ENCODE measurements at places on chromosomes 7 and 10. TPM values are rescaled to one million over a fixed set of nuclear protein-coding genes. Genes with fewer than 3 reads are reported as not detected.

NEUROG3 gene
- not detected for polyA plus RNA-seq

OR2A1 gene
- polyA plus RNA-seq: 0.08 TPM

TMEM196 gene
- 0.04 TPM for polyA plus RNA-seq

SLC16A9 gene
- 4.1 TPM for polyA plus RNA-seq

ARMC3 gene
- polyA plus RNA-seq: not detected

GPR37 gene
- 22.3 TPM for polyA plus RNA-seq

MYL10 gene
- 28.4 TPM for polyA plus RNA-seq

SAMD8 gene
- 13.1 TPM for polyA plus RNA-seq

TEX36 gene
- polyA plus RNA-seq: not detected

ARHGEF35 gene
- polyA plus RNA-seq: 3.5 TPM

GPR15LG gene
- not detected for polyA plus RNA-seq

HMX2 gene
- not detected for polyA plus RNA-seq

ALOX5 gene
- not detected for polyA plus RNA-seq

NRBF2 gene
- polyA plus RNA-seq: 9.7 TPM

BUD31 gene
- polyA plus RNA-seq: not detected

TRIL gene
- polyA plus RNA-seq: 44.7 TPM

GRK5 gene
- 24.8 TPM for polyA plus RNA-seq

CLDN3 gene
- not detected for polyA plus RNA-seq

IL2RA gene
- not detected for polyA plus RNA-seq

CREB5 gene
- 34.8 TPM for polyA plus RNA-seq

SLC29A4 gene
- 17.5 TPM for polyA plus RNA-seq

TWIST1 gene
- polyA plus RNA-seq: 8.8 TPM

SLC13A1 gene
- polyA plus RNA-seq: not detected

CPXM2 gene
- 2.7 TPM for polyA plus RNA-seq

SORCS1 gene
- 4.5 TPM for polyA plus RNA-seq

ATP6V0A4 gene
- polyA plus RNA-seq: 0.30 TPM

TRUB1 gene
- 24.5 TPM for polyA plus RNA-seq

GDF10 gene
- 1.4 TPM for polyA plus RNA-seq

PNLIP gene
- polyA plus RNA-seq: not detected

PAPOLB gene
- polyA plus RNA-seq: not detected

CTAGE8 gene
- polyA plus RNA-seq: 0.25 TPM

RBM20 gene
- polyA plus RNA-seq: 8.9 TPM

FXYD4 gene
- 2.6 TPM for polyA plus RNA-seq

Measured in muscle of arm (tissue), 14 donors.